GM19239 (cell line): ENCODE measurements at places on chromosomes 5 and 9.
A peak's percentile ranks its signal among the peaks of the same experiment; 100 is the strongest.

DNA sequence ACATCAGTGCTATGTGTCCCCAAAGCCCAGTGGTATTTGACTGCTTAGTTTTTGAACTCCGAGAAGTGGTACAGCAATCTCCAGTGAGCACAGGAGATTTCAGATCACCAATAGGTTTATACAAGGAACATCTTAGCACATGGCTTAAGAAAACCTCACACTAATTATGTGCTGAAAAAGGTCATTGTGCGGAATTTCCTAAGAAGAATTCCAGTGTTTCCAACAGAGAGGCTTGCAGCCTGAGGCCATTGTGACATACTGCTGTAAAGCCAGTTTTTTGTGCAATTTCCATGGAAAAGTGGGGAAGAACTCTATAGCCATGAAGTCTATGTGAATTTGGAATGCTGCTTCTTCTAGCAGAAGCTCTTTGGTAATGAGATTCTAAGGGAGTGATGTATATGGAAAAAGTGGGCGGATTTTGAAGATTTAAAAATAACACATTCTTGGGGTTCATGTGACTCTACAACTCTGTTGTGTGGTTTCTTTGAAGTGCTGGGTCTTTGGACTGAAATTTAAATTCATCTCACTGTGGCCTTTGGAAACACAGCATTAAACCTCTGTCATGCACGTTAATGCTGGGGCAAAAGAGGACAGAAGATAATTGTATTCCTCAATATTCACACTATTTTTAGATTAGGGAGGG, 110.5 kb upstream of the CD180 start:
- no peak for DNase-seq

GRCh38 chr5:109853377-109853776, 163.7 kb downstream of the MAN2A1 start:
- DNase-seq = no peak

GRCh38 chr9:70814597-70814996, 306.8 kb downstream of the TRPM3 start:
- DNase-seq = no peak

- DNase-seq = peak; percentile 25
These were observed 97.8 kb downstream of the C9orf152 start for GRCh38 chr9:110110154-110110553.

GRCh38 chr5:19547640-19548039, 440.4 kb downstream of the CDH18 start:
- DNase-seq = no peak

DNA sequence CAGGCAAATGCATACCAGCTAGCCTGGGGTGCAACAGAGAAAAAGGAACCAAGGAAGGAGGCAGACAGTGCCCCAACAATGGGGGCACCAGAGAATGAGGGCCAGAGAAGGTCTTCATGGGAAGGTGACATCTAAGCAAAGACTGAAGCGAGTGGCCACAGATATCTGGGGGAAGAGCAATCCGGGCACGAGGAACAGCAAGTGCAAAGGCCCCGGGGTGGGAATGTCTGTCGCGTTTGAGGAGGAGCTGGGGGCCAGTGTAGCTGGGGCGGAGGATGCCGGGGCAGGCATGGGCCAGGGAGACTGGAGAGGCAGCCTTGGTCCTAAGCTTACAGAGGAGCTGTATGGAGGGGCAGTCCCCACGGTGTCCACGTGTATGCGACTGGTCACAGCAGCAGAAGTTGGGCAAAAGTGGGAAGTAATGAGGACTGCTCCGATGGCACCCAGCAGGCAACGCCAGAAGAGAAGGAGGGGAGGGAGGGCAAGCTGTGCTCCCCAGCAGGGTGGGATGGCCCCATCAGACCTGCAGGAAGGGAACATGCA, 19.1 kb downstream of the EEIG1 start:
- DNase-seq = no peak

GRCh38 chr9:34574571-34574970, 15.0 kb downstream of the CNTFR start:
- DNase-seq = no peak

DNA sequence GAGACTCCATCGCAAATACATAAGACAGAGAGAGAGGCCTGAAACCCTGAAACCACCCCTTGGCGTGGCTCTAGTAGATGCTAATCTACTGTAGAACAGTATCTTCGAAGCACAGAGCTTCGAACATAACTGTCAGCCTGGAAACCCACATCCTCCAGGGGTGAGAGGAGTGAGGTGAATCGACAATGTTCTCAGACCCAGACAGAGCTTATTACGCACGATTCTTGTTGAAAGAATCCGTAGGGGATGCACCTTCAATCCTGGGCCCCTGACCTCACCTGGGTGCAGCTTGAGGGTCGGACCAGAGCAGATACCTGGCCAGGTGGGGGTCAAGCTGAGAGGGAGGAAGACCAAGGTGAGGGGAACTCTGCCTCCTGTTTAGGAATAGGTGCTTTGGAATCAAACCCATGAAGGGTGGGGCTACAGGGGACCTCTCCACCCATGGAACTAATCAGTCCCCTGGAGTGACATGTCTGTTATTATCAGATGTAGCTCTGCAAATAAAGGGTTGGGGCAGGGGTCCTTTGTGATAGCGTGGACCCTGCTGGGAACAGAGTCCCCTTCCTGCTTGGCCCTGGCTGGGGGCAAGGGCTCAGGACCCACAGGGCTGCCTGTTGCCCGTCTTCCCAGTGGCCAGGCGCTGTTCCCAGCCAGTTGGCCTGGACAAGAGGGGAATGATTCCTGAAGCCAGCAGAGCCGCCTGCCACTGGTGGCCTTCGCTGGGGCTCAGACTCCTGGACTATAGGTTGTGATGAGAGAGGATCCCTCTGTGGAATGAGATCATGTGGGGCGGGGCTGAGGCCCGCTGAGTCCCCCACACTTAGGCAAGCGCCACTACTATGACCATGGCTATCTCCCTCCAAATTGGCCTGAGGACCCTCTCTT, 41.2 kb downstream of the DBH start:
- DNase-seq = no peak

DNA sequence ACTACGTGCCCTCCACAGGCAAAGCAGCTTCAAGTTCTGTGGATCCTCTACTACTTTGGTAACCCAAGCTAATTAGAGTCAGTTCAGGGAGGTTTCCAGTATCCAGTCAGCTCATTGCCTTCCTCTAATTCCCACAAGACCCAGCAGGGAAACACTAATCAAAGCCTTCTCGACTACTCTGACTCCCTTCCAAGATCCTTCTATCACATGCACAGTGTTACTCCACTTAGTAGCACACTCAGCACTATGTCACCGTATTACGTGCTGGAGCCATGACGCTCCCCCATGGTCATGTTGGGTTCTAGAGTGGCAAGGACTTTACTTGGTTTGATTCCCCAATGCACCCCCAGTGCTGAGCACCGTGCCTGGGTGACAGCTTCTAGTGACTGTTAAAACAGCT, 53.0 kb downstream of the DCP2 start:
- DNase-seq = no peak

DNA sequence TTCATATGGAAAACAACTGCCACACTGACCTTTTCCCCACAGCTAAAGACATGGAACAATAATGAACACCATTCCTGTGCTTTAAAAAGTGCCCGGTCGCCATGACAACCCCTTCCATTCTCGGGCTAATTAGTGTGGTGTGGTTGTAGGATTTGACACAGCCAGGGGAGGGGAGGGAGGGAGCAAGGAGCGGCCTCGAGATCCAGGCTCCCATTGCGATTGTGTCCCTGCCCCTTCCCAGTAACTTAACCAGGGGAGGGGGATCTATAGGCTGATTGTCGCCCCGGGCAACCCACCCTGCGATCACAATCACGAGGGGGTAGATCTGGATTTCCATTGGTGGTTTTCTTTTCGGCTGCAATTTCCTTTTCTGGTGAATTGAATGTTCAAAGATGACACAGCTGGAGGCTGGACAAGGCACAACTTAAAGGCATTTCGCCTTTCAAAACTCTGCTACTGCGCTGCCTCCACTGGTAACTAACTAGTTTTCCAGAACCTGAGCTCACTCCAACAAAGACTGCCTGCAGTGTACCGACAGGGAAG, 96.7 kb upstream of the RETREG1 start:
- no peak for DNase-seq

DNA sequence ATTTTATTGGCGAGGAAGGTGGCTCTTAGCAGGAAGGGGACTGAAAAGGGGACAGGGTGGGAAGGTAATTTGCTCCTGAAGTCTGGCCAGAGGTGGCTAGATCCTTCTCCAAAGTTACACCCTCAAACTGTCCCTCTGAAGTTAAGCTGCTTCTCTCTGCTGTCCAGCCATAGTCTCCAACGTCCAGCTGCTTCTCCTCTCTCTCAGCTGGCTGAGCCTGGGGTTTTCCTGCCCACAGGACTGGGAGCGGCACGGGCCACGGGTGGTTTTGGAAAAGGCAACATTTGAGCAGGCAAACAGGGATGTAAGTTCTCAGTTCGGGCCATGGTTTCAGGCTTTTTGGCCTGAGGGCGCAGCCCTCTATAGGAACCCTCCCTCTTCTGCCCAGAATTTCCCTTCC, 128.3 kb downstream of the YIPF5 start:
- no peak for DNase-seq

DNA sequence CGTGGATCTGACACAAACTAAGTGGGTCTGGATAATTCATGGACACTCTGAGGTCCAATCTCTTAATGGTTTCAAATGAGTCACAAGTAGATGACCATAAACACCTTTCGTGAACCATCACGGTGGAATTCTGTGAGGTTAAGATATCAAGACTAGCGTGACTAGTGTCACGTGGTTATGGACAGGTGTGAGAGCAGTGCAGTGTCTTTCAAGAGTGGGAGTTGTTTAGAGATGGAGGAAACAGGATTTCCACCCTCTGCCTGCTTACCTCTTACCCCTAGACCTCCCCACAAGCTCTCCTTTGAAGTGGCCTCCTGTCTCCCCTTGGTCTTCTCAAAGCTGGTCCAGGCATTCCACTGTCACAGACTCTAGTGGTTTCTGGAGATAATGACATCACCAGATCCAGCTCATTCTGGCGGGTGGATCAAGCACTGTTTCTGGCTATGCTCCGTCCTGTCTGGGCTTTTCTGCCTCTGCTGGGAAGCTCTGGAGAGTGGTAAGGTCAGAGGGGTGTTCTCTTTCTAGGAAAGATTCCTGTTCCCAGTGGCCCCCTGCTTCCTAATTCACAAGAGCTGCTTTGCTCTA, 20.0 kb upstream of the ZNF782 start:
- no peak for DNase-seq

GRCh38 chr5:30838936-30839496, 354.5 kb upstream of the CDH6 start:
- DNase-seq = no peak

GRCh38 chr5:143495821-143496275, 92.4 kb upstream of the NR3C1 start:
- DNase-seq = no peak

DNA sequence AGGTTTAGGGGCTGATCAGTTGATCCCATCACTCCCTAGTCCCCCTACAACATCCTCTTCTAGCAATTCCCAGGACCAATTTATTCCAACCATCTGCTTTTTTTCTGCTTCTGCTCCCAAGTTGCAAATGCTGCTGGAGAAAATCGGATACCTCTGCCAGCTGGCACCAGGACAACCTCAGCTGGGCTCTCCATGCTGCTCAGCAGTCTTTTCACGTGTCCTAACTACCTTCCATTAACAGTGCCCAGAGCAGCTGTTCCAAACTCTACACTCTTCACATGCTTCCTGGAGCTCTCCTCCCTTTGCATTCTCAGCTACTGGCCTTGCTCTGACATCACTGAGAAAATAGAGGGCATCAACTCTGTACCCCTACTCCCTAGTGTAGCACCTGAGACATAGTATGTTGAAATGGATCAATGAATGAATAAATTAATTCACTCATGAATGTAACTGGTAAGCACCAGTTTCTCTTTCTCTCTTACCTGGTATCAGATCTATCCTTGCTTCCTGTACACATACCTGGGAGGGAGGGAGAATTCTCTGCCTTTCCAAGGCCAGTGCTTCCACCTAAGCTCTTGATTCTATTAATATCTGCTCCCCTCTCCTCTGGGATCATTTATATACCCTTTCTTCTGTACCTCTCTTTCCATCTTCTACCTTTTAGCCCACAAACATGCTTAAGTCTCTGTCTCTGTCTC, 191.0 kb downstream of the RAB3C start:
- DNase-seq = no peak

DNA sequence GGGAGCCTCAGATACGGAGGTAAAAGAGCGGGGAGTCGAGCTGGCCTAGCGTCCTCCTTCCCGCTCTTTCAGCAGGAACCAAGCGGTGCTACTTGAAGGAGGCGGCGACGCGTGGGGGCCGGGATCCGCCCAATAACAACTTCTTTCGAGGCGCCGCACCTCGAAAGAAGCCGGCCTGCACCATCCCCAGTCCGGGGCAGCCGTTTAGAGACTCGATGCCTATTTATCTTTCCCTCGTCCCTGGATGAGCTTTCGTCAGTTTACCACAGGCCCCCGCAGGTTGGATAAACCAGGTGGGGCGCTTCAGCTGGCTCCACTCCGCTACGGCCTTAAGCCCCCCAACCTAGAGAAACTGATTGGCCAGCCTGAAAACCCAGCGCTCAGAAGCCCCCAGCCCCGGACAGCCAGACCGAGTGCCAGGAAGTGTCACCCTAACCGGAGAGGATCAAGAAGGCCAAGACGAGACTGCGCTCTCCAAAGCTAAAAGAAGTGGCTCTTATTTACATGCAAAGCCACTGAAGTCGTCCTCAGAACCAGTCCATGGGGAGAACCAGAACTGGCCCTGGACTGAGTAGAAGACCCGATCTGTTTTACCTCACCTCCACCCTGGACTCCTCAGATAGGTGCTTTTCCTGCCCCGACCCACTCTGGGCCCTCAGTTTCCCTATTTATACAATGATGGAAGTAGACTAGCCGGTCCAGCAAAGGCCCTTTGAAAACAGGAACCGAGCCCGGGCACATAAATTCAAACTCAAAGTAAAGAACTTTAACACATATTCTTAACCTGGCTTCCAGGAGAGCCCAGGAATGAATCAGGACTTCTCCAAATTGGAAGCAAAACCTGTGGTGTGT, 1.4 kb downstream of the HAND1 start:
- no peak for DNase-seq

DNA sequence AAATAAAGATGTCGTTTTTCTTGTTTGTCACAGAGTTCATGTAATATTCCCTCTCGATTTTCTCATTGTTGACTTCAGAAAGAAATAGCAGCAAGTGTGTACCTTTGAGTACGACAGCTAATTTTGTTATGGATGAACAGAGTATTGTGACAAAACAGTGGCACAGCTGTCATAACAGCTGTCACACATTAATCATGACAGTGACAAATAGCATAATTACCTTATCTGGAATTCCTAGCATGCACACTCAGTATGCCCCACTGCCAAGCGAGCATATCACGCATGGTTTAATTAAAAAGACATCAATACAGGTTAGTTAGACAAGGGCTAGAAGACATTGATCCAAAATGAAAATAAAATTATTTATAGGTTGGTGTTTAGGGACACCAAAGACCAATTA, 375.1 kb downstream of the SPATA31D1 start:
- no peak for DNase-seq

- DNase-seq = no peak
These were observed 18.0 kb downstream of the AMBP start for GRCh38 chr9:114060070-114060469.

- no peak for DNase-seq
These were observed 175.1 kb downstream of the DOCK8 start for GRCh38 chr9:389758-390157.

GRCh38 chr9:76454311-76454710, 4.7 kb upstream of the GCNT1 start:
- DNase-seq = no peak
